ENCODE measurements at places on chromosomes 12 and 14.
A peak's percentile ranks its signal among the peaks of the same experiment; 100 is the strongest.

- DNase-seq: no peak
These were observed 5.9 kb downstream of the CLSTN3 start for GRCh38 chr12:7136071-7136470.

DNA sequence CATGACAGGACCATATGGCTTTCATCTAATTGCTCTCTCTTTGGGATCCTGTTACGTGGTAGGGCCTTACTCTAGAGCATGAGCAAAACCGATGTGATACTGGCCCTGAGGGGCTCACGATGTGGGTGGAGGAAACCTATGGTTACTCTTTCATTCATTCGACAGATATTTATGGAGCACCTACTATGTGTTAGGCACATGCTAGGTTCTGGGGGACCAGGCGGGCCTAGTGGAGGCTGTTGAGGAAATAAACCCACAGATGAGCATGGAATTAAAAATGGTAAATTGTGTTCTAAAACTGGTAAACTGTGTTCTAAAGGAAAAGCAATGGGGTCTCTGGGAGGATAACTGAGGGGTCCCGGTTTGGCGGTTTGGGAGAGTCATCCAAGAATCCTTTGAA, 14.8 kb downstream of the SH2B3 start:
- DNase-seq: no peak

DNA sequence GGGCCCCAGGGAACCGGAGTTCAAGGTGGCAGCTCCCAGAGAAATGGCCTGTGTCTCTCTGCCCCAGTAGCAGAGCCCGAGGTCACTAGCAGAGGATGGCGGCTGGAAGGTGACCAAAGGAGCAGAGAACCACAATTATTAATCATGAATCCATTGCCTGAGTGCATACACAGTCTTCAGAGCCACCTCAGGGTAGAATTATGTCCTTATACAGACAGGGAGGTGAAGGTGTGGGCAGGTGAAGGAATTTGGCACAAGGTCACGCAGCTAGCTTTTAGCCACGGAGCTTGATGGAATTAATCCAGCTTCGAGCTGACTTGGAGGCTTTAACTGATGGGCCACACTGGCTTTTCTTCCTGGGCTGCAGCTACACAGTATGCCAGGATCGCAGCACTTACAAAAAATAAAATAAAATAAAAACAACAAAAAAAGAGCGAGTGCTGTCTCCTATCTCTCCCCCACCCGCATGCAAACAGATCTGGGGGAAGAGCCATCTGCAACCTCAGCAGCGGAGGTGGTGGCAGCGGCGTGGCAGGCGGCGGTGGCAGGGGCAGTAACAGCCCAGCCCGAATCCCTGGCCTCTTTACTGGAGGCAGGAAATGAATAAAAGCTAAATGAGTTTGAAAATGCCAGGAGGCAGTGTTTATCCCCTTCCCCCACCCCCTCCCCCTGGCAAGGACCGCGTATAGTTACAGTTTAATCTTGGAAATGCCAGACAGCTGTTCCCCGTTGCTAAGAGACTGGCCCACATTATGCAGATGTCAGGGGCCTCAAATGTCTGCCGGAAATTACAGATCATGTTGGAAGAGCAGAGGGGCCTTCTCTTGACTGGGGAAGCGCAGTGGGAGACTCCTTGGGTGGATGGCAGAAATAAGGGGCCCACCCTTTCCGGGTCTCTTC, 93.5 kb downstream of the LRRC74A start:
- DNase-seq: peak; percentile 81

- peak; percentile 11 for DNase-seq
These were observed 50.1 kb downstream of the LRCOL1 start for GRCh38 chr12:132560364-132560613.

DNA sequence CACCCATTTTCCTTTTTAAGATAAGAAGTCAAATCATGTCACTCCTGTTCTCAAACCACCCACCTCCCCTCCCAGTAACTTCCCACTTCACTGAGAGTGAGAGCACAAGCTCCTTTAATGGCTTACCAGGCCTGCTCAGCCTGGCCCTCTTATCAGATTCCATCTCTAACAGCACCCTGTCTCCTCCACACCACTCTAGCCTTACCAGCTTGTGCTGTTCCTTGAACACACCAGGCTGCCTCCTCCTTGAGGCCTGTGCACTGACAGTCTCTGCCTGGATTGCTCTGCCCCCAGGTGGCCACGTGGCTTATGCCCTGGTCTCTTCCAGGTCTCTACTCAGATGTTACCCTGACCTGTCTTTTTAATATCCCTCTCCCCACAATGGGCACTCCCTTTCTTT, 40.1 kb upstream of the EVL start:
- peak; percentile 52 for DNase-seq

- no peak for DNase-seq
These were observed 2.4 kb upstream of the PAX9 start for GRCh38 chr14:36659010-36659821.

Data from HTR-8/SVneo (cell line).